ENCODE measurements at places on chromosomes 11 and 22. TPM values are rescaled to one million over a fixed set of nuclear protein-coding genes. Genes with fewer than 3 reads are reported as not detected.

FAM227A gene
- total RNA-seq, result 1.4 TPM

RDX gene
- 107 TPM for total RNA-seq

LRRC56 gene
- total RNA-seq, result 1.4 TPM

SLC22A25 gene
- not detected for total RNA-seq

SLC29A2 gene
- total RNA-seq, result 3.1 TPM

Data from nasal cavity respiratory epithelium epithelial cell of viscerocranial mucosa (primary cell).